Activated CD4-positive, alpha-beta T cell treated with anti-CD3 and anti-CD28 coated beads, Interleukin-2, amount 10 ng/mL, durations not matched to agents 24 days and 14 days (primary cell): ENCODE measurements at places on chromosomes 3 and 15.
A peak's percentile ranks its signal among the peaks of the same experiment; 100 is the strongest.

DNA sequence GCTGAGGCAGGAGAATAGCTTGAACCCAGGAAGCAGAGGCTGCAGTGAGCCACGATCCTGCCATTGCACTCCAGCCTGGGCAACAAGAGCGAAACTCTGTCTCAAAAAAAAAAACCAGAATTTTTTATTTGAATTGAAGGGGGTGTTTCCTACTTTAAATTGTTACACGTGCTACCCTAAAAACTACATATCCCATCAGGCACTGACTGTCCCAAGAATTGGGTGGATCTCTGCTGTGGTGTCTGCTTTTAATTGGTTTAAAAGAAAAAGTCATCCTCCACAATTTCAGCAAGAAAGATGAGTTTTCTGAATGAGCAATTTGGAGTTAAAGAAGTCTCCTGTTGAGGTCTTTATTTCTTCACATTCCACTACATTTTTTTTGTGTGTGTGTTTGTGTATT, 2.1 kb downstream of the PDIA3 start:
- DNase-seq, result peak; percentile 70

GRCh38 chr15:90982135-90982534, 12.2 kb downstream of the PRC1 start:
- DNase-seq, result no peak

DNA sequence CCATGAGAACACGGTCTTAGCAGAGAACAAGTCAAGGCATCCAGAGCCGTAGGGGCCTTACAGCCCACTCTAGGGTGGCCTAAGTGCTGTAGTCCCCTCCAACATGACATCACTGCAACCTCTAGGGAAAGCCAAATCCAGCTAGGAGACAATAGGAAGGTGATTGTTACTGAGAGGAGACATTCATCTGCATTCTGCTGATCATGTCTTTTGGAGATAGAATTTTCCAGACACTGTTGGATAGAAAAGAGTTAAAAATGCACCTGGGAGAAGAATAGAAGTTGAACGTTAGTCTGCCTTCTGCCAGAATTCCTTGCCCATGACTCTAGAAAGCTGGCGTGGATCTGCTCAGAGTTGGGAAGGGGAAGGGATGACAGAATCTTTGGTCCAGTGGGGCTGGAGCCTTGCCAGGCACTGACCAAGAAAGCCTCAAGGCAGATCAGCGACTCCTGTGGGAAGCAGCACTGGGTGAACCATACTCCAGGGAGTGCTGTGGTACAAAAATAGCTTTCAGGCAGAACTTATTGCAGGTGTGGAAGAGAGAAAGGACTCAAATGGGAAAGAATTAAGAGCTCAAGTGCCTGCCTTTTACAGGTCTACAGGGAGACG, 44.8 kb upstream of the RAF1 start:
- no peak for DNase-seq

GRCh38 chr3:57164217-57164656, 916 bp downstream of the IL17RD start:
- DNase-seq, result peak; percentile 66

- no peak for DNase-seq
These were observed 7.7 kb upstream of the RFT1 start for GRCh38 chr3:53137835-53138446.

DNA sequence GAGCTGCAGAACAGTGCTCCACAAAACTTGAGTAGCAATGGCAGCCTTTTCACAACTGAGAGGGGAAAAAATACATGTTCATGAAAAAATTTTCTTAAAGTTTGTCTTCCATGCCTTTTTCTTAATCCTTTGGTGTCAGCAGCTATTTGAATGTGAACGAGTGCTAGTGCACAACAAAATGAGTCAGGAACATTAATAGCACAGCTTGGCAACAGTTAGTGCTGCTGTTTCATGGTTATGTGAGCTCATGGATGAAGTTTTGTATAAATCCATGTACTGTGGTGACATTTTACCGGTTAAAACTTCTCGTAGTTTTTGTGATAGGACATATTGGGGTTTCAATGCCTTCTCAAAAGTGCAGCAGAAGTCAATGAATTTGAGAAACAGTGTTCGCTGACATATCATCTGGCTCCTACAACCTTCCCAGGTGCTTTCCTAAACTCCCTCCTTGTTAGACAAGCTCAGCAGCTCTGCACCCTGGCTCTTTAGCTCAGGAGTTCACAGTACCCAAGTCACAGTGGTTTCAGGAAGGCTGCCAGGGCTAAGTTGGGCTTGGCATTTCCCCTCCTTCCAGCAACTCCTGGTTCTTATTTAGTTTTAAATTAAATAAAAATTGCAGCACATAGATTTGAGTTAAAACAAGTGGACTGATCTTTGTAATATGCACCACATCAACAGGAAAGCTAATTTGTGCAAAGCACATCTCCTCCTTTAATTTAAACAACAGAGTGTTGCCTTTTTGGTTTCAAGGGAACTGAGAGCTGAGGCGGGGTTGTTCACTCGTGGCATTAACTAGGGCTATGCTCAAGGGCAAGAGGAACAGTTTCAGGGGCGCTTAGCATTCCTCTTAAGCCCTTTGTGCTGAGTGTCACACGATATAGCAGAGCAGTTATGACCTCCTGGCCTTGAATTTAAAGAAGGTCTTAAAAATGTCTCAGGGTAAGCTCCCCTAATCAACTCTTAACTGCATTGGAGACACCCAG, 362.8 kb downstream of the CHST2 start:
- no peak for DNase-seq

- no peak for DNase-seq
These were observed 208.6 kb upstream of the TOPAZ1 start for GRCh38 chr3:44033123-44033522.

DNA sequence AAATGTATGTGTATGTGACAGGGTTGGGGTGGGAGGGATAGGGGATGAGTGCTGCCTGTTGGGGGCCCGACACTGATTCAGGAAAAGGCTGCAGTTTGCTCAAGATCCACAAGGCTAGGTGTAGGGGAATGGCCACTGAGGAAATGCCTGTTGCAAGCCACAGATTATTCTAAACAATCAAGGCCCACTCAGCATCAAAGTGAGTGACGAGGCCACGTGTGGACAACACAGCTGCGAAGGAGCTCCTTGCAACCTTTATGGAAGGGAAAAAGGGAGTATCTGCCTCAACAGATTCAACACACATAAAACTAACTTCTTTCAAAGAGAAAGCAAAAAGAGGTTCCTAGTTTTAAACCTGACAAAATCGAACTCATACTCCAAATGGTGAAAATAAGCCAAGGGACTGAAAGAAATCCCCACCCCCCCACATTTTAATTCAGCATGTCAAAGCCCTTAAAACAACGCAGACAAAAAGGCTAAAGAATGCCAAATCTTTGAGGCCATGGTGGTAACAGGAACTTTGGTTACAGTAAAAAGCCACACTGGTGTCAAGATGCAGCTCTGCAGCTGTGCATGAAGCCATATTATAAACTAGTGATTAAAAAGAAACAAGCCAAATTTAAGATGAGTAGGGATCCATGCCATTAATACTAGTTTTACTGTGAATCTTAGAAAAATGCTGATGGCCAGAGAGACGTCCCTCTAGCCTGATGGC, 3.6 kb downstream of the POLG start:
- no peak for DNase-seq
